ENCODE measurements at places on chromosomes 12 and 14.

DNA sequence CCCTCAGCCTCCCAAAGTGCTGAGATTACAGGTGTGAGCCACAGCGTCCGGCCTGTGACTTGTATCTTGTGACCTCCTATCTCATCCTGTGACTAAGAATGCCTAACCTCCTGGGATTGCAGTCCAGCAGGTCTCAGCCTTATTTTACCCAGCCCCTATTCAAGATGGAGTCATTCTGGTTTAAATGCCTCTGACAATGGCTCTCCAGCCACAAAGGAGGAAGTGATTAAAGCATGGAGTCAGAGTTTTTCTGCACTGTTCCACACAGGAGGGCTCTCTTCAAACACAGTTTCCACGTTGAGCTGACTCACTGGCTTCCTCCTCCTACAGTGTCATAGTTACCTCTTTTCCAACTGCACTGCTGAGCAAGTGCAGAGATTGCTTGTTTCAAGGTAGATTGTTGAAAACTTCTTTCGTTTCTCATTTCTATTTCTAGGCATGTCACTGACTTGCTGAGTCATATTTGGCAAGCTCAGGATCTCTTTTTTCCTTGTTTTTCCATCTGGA, 383.8 kb downstream of the PCNX1 start:
- peak; percentile 55 for DNase-seq

DNA sequence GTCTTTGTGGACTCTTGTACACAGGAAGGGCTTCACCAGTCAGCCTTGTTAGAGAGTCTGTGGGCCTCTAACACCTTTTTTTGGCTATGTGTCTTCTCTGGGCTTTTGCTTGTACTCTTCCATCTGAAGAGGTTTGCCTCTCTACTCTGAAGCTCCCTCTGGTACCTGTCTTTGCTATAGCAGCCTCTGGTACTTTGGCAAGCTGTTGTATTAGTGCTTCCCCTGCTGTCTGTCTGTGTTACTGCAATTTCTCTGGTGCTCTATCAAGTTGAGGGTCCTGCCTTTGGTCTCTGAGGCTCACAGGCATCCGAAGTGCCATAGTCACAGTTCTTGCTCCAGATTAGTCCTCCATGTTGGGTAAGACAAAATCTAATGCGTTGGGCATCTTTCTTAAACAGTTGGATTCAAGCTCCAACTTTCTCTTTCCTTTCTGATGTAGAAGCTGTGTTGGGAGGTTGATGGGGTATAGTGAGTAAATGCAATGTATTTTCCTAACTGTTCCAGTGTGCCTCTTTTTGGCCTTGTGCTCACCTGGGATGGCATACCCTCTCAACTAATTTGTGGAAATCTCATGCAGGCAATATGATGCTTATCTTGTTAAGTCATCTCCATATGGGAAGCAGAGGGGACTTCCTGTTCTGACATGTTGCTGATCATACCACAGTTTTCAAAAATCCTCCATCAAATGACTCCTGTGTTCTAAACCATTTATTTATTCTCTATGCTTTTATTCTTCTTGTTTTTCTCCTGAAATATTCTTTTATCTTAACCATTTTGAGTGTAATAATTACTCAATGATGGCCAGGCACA, 88.8 kb downstream of the ATF7IP start:
- no peak for DNase-seq

DNA sequence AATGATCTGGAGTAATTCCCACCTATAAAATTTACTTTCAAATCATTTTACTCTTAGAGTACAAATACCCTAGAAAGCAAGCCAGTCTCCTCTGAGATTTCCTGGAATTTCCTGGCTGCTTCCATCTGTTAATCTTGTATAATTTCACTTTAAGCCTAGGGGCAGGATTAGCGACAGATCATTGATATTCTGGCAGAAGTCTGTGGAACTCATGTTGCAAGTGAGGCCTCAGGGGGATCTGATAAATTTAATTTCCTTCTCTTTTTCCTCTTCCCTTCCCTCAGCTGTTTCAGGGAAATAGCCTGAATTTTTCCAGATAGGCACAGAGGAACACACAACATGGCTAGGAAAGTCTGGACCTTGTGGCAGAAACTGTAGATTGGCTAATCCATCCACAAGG, 5.9 kb upstream of the KRT6A start:
- no peak for DNase-seq

DNA sequence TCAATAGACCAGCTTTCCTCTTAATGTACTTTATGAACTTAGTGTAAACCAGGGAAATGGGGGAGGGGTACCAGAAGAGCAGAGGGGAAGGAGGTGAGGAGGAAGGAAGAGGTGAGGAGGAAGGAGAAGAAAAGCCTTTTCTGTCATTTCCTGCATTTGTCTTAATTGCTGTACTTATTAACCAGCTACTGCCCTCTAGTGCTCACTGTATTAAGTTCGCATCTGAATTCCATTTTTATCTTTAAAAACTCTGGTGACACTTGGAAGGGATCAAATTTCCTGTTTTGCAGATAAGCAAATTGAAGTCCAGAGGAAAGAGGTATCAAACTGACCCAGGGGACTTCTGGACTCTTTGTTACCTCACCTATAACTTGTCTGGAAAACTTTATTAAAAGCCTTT, 22.2 kb downstream of the MANSC1 start:
- DNase-seq: peak; percentile 80

DNA sequence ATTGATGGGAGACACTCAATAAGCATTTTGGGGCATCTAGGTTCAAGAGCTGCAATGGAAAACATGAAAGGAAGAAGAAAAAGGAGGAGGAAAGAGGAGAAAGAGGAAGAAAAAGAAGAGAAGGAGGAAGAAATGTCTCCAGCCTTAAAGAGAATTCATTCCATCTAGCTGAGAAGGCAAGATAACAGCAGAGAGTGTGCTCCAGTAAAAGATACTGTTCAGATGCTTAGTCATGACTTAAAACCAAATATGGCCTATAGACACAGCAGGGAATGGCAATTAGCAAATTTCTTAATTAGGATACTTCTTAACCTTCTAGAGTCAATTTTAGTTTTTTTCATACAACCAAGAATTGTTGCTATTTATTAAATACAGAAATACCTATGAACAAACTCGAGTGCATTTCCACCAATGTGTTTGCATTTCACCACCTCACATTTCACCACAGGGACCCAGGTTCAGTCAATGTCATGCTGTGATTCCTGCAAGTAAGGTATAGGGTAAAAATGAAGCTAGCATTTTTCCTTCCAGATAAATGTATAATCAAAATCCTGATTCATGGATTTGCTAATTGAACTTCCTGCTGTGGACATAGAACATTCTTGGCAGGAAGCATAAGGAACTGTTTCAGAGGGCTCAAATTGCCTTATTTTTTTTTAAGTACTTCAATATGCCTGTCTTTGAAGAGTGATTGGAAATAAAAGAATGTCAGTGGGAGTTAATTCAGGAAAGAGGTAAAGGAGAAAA, 177.8 kb downstream of the RPS29 start:
- DNase-seq: no peak

DNA sequence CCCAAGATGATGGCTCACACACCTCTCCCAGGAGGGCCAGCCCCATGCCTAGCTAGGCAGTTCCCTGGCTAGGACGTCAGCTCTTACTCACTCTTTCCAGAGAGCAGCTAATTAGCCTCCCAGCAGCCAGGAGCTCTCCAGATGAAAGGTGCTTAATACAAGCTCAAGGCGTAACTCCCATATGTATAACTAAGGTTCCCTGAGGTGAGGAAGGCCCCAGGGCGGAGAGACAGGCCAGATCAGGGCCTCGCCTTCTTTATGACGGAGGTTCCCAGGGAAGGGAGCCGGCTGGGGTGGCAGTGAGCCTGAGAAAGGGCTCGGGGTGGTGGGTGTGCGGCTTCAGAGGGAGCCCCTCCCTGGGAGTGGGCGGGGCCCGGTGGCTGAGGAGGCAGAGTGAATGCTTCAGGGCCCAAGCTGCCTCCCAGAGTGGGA, 26.4 kb upstream of the ZFP36L1 start:
- DNase-seq: no peak

- DNase-seq: no peak
These were observed 142.9 kb upstream of the TMPO start for GRCh38 chr12:98372340-98373024.

DNA sequence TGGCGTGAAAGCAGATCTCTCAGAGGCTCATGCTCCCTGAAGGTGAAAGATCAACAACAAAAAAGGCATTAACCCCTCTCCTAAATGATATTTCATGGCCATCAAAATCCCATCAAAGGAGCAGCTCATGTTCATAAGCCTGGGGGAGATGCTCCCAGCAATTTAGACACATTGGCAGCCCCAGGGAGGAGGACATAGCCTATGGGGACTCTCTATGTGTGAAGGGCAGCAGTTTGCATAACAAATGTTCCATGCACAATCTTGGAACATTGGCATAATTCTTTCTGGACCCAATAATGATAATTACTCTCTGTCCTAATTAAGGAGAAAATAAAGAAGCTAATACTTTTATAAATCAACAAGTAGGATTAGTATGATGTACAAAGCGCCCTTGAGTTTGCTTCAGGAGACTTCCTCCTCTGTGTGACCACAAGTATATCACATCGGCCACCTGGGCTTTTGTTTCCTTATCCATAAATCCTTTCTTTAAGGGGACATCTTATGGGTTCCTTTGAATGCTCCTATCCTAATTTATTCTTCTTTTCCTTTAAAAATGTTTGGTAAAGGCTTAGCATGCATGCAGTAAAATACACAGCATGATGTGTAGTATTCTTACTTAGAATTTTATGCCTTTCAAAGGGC, 161.9 kb upstream of the PLEKHG7 start:
- no peak for DNase-seq

GRCh38 chr12:67910360-67911274, 78.6 kb upstream of the IFNG-AS1 start:
- DNase-seq: peak; percentile 10

GRCh38 chr12:7091660-7092228, 501 bp downstream of the C1R start:
- DNase-seq: no peak

- no peak for DNase-seq
These were observed 3.9 kb downstream of the ANKRD33 start for GRCh38 chr12:51891843-51892242.

- DNase-seq: no peak
These were observed 664.9 kb downstream of the VRK1 start for GRCh38 chr14:97462081-97462480.

- DNase-seq: no peak
These were observed 4.2 kb downstream of the RIN3 start for GRCh38 chr14:92517761-92518160.

DNA sequence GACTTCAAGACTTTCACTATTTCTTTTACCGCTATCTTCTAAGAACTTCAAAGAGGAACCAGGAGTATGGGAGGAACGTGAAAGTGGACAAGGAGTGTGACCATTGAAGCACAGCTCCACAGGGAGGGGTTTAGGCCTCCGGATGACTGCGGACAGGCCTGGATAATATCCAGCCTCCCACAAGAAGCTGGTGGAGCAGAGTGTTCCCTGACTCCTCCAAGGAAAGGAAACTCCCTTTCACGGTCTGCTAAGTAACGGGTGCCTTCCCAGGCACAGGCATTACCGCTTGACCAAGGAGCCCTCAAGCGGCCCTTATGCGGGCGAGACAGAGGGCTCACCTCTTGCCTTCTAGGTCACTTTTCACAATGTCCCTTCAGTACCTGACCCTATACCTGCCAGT, 267.0 kb downstream of the RPL10L start:
- DNase-seq: no peak

DNA sequence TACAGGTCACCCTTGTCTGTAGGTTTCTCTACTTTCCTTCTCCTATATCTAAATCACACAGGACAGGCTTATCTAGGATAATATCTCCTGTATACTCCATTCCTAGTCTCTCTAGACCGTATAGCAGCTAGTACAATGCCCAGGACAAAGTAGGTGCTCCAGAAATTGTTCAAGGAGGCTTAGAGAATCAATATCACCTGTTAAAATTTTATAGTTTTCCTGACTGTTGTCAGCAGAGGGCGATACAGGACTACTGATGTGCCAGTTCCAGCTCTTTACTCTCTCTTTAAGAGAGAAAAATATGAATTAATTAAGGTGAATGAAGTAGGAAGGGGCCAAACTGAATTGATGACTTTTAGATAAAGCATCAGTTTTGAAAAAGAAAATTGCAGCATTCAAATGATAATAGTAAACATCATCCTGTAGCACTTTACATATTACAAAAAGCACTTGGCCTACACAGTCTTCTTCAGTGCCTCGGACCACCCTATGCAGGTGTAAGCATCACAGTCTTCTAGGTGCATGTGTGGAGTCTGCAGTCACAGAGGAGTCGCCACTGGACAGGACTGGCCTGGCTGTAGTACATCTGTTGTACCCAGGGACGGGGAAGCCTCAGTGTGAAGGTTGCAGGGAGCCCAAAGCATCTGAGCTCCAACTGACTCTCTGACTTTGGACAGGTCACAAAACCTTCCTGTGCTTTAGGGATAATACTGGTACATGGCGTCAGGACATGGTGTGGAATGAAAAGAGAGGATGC, 61.9 kb upstream of the MAX start:
- peak; percentile 67 for DNase-seq

DNA sequence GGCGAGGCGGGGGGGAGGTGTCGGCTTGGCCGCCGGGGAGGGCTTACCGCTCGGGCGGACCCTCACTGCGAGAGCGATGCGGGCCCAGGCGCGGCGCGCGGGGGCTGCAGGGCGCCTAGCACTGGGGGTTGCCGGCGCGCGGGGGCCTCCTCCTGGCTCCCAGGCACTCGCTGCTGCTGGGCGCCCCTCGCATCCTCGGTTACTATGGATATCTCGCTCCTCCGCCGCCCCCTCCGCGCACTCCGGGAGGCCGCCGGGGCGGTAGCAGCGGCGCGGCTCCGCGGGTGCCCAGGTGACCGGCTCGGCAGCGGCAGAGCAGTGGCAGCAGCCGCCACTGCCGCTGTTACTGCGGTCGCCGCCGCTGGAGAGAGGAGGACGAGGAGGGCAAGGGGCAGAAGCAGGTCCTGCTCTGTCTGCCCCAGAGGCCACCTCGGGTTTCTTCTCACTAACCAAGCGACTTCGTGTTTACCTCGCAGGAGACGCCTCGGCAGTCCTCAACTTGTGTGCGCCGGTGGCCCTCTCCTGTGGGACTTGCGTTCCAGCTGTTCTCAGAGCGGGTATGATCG, 250.1 kb downstream of the APAF1 start:
- peak; percentile 70 for DNase-seq

- peak; percentile 96 for DNase-seq
These were observed 121.8 kb downstream of the TBC1D30 start for GRCh38 chr12:64946132-64946829.

- peak; percentile 84 for DNase-seq
These were observed 15.6 kb downstream of the BAG5 start for GRCh38 chr14:103546652-103547454.

- no peak for DNase-seq
These were observed 25.4 kb downstream of the PPM1A start for GRCh38 chr14:60274448-60274847.

GRCh38 chr12:116920939-116921338, 10.2 kb downstream of the FBXW8 start:
- no peak for DNase-seq

- no peak for DNase-seq
These were observed 5.2 kb downstream of the OR4E1 start for GRCh38 chr14:21668377-21668776.

- DNase-seq: no peak
These were observed 309.8 kb upstream of the TMEM132C start for GRCh38 chr12:127957001-127957660.

GRCh38 chr12:80053051-80053790, 46.1 kb upstream of the OTOGL start:
- peak; percentile 59 for DNase-seq

- no peak for DNase-seq
These were observed 23.3 kb downstream of the PAPLN start for GRCh38 chr14:73260574-73260973.

- peak; percentile 69 for DNase-seq
These were observed 40.7 kb upstream of the MTERF2 start for GRCh38 chr12:107027636-107028053.

- DNase-seq: no peak
These were observed 317.5 kb upstream of the KITLG start for GRCh38 chr12:88897723-88898122.

GRCh38 chr14:96090441-96091148, 51.4 kb downstream of the C14orf132 start:
- peak; percentile 69 for DNase-seq

Measured in Ammon's horn (tissue), 1 donor.